ENCODE measurements at places on chromosomes 11 and 22.
A peak's percentile ranks its signal among the peaks of the same experiment; 100 is the strongest.

DNA sequence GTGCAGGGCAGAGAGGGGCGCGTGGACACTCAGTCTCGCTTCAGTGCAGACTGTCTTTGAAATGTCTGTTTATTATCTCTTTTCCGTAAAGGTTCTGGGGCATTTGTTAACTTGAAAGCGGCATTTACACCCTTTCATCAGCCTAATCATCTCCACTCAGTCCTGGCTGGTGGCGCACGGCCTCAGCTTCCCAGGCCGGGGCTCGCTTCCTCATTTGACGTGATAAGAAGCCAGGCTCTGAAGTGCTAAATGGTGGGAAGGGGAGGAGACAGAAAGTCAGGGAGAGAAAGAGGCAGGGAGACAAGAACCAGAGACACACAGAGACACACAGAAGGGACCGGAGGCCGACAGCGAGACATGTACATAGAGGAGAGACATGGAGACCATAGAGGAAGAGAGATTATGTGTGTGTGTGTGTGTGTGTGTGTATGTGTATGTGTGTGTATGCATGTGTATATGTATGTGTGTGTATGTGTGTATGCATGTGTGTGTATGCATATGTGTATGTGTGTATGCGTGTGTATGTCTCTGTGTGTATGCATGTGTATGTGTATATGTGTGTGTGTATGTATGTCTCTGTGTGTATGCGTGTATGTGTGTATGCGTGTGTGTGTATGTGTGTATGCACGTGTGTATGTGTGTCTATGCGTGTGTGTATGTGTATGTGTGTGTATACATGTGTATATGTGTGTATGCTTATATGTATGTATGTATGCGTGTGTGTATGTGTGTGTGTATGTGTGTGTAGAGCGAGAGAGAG is 101.5 kb downstream of the ST3GAL4 start:
- DNase-seq = no peak

GRCh38 chr11:10892250-10892649 is 34.4 kb upstream of the ZBED5 start:
- no peak for DNase-seq

GRCh38 chr11:14725150-14725549 is 81.5 kb downstream of the PDE3B start:
- no peak for DNase-seq

DNA sequence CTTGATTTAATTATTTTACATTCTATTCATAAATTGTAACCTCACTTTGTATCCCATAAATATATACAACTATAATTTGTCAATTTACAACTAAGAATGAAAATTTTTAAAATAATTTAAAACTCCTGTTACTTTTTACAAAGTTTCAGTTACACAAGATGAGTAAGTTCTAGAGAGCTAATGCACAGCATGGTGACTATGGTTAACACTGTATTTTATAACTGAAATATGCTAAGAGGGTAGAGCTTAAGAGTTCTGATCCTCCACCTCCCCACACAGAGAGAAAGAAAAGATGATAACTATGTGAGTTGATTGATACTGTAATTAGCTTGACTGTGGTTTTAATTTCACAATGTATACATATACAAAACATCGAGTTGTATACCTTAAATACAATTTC is 412.5 kb upstream of the DDI1 start:
- DNase-seq = no peak

- no peak for DNase-seq
Measured at GRCh38 chr22:45548991-45549761, 46.5 kb downstream of the FBLN1 start.

DNA sequence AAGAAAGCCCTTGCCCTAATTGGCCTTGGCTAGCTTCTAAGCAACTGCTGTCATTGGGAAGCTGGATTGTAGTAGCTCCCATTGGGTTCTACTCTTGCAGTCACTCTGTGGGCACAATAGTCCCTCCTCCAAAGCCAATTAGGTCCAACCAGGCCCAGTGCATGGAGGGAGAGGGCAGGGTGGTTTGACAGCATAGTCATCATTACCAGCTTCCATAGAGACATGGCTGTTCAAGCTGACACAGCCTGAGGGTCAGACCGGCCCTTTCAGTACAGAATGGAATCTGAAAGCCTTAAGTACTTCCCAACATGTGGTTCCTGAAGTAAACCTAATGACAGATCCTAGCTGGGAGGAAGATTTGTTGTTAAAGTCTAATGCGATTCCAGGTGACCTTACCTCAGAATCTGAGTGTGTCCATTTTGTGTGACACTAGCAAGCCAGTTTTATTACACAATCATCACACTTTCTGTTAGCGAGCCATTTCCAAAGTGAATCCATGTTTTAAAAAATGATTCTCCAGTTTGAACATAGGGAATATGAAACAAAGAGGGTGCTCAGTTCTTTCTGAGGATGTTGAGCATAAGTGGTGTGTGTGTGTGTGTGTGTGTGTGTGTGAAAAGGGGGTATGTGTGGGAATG is 6.9 kb downstream of the PLET1 start:
- DNase-seq = no peak

GRCh38 chr22:28188178-28188879 is 269.3 kb upstream of the PITPNB start:
- no peak for DNase-seq

- no peak for DNase-seq
Measured at GRCh38 chr22:33577862-33578411, 342.3 kb downstream of the LARGE1 start.

- no peak for DNase-seq
Measured at GRCh38 chr11:85114786-85115185, 512.4 kb downstream of the DLG2 start.

GRCh38 chr11:122600290-122600689 is 55.2 kb upstream of the UBASH3B start:
- DNase-seq = no peak

GRCh38 chr11:119178166-119178680 is 7.1 kb upstream of the NHERF4 start:
- DNase-seq = no peak

- DNase-seq = no peak
Measured at GRCh38 chr11:62256281-62256680, 13.7 kb upstream of the SCGB2A2 start.

- no peak for DNase-seq
Measured at GRCh38 chr22:21921184-21921721, 31.4 kb downstream of the PPM1F start.

DNA sequence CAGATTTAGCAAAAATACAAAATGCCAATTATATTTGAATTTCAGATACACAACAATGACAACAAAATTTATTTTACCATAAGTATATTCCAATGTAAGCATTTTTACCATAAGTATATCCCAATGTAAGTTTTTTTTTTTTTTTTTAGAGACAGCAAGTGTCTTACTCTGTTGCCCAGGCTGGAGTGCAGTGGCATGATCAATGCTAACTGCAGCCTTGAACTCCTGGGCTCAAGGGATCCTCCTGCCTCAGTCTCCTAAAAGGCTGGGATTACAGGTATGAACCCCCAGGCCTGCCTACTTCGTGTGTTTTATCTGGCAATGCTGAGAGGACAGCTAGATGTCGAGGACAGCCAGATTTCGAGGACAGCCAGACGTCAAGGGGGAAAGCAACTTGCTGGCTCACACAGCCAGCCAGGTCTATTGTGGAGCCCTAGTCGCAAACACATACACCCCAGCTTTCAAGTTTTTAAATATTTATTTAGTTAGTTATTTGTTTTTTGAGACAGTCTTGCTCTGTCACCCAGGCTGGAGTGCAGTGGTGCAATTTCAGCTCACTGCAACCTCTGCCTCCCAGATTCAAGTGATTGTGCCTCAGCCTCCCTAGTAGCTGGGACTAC is 1.1 kb upstream of the SERPING1 start:
- DNase-seq = no peak

DNA sequence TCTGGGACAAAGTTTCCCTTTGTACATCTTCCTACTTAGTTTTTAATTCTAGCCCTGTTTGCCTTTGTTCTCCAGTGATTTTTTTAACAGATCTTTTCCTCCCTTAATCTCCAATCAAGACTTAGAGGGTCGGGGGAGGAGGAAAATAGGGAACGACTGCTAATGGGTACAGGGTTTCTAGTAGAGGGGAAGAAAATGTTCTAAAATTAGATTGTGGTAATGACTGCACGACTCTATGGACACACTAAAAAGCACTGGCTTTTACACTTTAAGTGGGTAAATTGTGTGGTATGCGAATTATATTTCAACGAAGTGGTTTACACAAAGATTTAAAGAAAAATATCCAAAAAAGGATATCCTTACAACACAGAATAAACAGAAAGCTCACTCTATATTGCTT is 110.0 kb upstream of the SPON1 start:
- no peak for DNase-seq

- no peak for DNase-seq
Measured at GRCh38 chr11:1303126-1303821, 6.2 kb downstream of the TOLLIP start.

DNA sequence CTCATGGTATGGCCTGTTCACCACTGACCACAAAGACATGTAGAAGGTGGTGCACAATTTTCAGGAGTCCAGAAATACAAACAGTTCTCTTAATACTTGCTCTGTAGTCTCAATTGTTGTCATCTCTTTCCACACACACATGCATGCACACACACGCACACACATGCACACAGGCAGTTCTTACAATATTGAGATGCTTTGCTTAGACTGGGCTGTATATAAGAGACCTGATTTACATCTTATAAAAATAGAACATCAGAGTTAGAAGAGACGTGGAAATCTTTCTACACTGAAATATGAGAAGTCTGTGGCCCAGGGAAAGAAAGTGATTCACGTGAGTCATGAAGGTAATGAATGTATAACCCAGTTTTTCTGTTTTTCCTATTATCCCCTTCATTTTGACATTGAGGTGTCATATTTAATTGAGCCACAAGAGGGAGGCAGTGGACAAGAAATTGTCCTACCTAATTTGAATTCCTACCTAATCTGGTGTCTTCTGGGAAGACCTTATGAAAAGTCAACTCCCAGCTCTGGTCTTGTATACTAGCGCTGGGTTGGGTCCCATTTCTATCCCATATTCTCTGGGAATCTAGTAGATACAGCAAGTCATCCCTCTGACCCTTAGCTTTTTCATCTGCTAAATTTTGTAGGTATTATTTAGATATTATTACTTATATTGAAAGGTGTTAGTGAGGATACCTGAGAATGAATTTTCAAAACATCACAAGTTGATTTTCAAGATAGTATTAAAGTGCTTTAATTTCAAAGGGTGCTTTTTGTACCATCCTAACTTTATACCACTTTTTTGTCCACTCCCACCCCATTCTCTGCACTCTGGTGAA is 14.9 kb upstream of the MS4A4A start:
- peak; percentile 1 for DNase-seq

GRCh38 chr11:72119198-72119597 is 6.7 kb upstream of the ANAPC15 start:
- DNase-seq = no peak

- DNase-seq = no peak
Measured at GRCh38 chr11:69641681-69642548, 959 bp downstream of the CCND1 start.

DNA sequence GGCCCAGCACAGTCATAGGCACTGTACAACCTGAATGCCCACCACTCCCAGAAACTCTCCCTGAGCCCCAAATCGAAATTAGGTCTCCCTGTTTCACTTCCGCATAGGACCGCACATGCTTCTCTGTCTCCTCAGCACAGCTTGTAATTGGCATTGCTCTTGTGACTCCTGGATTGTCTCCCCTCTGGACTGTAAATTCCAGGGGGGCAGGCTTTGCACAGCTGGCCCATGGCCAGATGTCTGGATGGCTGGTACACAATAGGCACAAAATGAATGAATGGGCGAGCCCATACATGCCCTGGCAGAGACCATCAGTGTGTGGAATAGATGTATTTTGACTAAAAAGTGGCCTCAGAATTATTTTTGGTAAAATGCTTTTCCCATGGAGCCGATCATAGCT is 63.3 kb upstream of the PHF21B start:
- DNase-seq = no peak

DNA sequence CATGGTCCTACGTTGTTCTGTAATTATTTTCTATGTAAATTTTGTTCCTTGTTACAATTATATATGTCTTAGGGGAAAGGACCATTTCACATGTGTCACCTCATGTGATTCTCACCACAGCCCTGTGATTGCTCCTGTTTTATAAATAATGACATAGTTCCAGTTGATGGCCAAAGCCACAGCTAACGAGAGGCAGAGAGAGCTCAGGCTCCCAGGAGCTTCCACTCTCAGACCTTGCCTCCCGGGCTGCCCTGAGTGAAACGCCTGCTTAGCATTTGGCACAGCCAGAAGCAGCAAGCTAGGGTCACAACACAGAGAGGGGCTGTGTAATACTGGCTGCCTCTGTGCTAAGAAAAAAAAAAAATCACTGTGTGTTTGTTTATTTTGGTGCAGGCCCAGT is 5.9 kb downstream of the TMEM121B start:
- no peak for DNase-seq

GRCh38 chr11:72985645-72986044 is 156.5 kb downstream of the FCHSD2 start:
- DNase-seq = no peak

DNA sequence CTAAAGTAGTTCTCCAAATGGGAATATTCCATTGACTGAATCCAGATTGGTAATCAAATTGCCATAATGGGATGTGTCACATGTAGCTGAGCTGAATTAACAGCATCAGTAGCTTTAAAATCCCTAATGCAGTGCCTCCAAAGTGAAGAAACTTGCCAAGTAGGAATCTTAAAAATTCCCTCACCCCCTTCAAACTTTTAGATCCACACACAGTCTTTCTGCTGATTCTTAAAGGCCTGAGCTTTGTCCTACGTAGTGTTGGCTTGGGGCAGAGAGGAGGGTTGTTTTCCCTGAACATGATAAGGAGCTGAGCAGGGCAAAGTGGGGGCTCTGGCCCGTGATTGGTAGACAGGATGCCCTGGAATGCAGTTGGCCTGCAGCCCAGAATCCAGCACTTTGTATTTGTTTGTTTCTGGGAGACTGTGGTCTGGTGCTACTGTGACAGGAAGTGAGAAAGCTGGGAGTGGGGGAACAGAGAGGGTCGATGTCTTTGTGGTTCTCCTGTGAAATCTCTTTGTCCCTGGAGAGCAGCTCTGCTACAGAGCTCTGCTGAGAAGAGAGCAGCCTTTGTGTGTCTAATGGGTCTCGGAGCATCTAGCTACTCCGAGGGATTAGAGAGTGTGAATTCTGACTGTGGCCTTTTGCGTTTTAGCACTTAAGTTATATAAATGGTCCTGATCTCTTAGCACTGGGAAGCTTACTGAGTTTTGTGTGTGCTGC is 16.9 kb downstream of the CTNND1 start:
- peak; percentile 69 for DNase-seq

GRCh38 chr11:61295596-61295926 is 445 bp upstream of the VWCE start:
- DNase-seq = no peak

Measured in C1 segment of cervical spinal cord (tissue), 14 donors.